Tibial artery (tissue), 4 donors: ENCODE measurements at places on chromosomes 11 and 22.

DNA sequence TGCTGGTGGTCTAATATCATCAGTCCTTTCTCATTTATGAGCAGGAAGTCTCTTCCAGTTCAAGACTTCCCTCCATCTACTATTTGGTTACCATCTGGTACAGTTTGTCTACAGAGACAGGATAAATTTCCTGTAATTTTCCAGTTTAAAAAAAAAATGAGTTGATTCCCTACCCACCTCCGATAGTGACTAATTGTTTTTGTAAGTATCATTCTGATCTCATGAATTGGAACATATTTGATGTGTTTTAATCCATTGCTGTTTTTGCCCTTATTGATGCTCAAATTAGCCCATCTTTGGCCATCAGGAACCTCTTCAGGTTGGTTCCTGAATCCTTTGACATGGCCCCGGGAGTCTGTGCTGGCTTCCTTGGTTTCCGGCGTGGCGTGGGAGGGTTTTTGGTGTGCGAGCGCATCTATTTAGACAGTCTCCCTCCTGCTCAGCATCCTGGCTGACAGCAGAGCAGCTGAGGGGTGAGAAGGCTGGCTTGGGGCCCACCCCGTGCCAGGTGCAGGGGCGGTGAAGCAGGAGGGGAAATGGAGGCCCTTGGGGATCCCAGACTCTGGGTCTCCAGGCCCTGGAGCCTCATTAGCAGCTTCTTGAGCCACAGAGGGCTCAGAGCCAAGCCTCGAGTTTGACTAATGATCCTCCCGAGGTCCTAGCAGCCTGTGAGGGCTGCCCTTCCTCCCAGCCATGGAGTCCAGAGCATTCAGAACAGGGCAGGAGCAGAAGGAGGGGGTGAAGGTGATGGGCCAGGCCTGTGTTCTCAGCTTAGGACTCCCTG, 6.8 kb downstream of the OMP start:
- no peak for DNase-seq

GRCh38 chr11:45062974-45063635, 83.3 kb upstream of the PRDM11 start:
- no peak for DNase-seq

DNA sequence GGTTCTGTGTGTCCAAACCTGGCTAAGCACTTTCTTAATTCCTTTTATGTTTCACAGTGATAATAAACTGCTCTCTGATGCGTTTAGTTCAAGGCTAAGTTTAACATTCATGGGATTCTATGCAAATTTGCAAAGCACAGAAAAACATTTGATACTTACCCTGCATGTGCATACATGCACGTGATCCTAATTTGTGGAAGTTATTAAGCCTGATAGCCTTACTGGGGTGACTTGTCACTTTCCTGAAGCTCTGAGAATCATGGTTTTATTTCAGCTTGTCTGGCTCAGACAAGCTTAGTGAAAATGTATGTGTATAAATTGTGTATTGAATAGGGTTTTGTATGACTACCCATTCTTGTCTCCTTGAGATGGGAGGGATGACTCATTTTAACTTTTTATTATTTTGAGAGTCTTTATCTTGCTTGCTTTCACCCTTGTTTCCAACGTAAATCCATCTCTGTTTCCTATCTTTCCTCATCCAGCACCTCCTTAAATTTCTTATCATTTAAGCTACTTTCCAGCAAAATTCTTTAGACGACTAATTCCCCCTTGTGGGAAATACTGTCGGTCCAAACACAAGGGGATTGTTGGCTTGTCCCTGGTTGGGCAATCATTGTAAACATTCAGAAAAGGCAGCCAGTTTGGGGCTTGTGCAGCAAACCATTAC, 167.1 kb downstream of the C11orf91 start:
- no peak for DNase-seq

DNA sequence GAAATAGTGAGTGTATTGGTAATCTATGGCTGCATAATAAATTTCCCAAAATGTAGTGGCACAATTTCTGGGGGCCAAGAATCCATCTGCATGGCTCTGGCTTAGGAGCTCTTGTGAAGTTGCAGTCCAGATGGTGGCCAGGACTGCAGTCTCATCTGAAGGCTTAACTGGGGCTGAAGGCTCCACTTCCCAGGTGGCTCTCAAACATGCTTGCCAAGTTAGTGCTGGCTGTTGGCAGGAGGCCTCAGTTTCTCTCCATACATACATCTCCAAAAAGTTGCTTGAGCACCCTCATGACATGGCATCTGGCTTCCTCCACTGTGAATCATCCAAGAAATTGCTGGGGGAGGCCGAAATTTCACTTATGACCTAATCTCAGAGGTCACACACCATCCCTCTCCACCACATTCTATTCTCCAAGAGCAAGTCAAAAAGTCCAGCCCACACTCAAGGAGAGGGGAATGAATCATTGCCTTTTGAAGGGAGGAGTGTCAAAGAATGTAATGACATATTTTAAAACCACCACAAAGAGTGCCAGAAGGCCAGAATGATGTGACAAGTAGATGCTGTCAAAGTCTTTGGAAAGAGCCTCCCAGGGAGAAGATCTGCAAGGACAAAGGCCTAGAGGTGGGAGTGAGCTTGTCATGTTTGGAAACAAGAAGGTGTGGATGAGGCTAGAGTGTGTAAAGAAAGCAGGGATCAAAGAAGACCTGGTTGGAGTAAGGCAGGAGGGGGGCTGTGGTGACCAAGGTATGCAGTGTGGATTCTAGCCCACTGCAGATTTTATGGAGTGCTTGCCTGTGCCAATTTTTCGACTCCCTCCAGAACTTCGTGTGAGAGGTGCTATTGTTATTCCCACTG, 566.2 kb downstream of the MIAT start:
- no peak for DNase-seq

GRCh38 chr11:61071913-61072312, 30.4 kb upstream of the CD5 start:
- DNase-seq = no peak

GRCh38 chr22:45974498-45974897, 2.5 kb downstream of the WNT7B start:
- no peak for DNase-seq

DNA sequence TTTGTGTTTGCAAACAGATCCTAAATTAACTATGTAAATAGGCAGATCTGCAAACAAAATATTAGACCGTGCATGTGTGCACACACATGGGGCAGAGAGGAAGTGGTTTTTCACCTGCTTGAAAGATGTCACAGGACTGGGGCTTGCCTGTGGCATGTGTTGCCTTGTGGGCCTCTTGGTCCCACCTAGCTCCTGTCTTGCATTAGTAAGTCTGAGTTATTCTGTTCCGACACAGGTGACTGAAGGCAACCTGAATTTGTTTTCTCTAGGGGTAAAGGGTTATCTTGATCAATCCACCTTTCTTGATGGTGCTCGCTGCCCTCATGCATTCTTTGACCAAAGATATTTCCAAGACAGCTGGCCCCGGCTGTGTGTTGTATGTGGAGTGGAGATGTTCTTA, 667.5 kb downstream of the NTM start:
- DNase-seq = no peak

DNA sequence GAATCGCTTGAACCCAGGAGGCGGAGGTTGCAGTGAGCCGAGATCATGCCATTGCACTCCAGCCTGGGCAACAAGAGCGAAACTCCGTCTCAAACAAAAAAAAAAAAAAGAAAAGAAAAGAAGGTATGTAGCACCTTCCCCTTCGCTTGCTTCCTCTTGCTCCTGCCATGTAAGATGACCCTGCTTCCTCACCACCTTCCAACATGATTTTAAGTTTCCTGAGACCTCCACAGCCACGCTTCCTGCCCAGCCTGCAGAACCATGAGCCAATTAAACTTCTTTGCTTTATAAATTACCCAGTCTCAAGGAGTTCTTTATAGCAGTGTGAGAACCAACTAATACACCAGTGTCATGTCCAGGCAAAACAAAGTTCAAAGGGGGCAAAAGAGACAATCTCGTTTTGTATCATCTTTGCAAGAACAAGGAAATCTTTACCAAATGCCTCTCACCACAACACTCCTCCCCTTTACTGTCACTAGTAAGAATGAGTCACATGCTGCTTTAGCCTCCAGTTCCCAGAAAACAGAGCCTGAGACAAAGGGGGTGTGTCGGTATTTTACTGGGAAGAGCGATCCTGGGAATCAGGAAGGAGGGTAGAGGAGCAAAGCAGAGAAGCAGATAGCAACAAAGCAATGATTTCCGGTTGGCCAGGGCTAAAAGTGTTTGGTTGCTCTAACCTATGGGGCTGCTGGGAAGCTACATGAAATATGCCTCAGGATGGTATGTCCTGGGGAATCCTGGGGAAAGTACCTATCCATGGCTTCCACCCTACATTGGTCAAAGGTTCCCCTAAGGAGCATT, 10.5 kb upstream of the MCHR1 start:
- no peak for DNase-seq

- DNase-seq = no peak
Observed at GRCh38 chr11:46698597-46698996, 1.8 kb downstream of the ARHGAP1 start.

GRCh38 chr11:121670805-121671282, 218.1 kb upstream of the SORL1-AS1 start:
- DNase-seq = no peak

- no peak for DNase-seq
Observed at GRCh38 chr11:69674267-69674885, 777 bp downstream of the LTO1 start.
